ENCODE measurements at places on chromosomes 1 and 21. TPM values are rescaled to one million over a fixed set of nuclear protein-coding genes. Genes with fewer than 3 reads are reported as not detected.

DUSP12 gene
- 37.0 TPM for polyA plus RNA-seq

DOCK7 gene
- polyA plus RNA-seq, result 56.0 TPM

IQGAP3 gene
- 11.3 TPM for polyA plus RNA-seq

NOS1AP gene
- polyA plus RNA-seq, result 10.2 TPM

FCRL1 gene
- 0.06 TPM for polyA plus RNA-seq

IVL gene
- polyA plus RNA-seq, result 0.42 TPM

DRAXIN gene
- 0.89 TPM for polyA plus RNA-seq

ALG14 gene
- polyA plus RNA-seq, result 16.2 TPM

SLC1A7 gene
- polyA plus RNA-seq, result 0.08 TPM

TGFBR3 gene
- 120 TPM for polyA plus RNA-seq

- DNase-seq, result no peak
Observed at GRCh38 chr21:42247716-42248115, 28.8 kb downstream of the ABCG1 start.

GRCh38 chr1:229886636-229887035, 180.4 kb upstream of the GALNT2 start:
- no peak for DNase-seq

DNA sequence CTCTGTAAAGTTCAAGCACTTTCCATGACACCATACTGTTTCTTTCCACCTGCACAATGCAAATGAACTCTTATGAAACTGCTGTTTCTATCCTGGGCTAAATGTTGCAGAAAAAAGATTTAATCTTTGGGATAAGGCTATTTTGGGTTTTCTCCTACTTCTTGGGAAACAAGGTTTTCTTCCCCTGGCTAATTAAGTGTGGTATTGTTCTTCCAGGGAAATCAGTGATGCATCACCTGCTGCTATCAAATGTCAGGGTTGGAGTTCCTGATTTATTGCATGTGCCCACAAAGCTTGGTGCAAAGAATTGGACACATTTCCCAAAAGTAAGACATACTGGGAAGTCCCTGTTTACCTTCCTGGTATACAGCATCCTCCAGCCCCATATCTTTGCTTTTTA, 6.0 kb upstream of the RGS4 start:
- no peak for DNase-seq

GRCh38 chr1:156707417-156708217, 2.2 kb upstream of the CRABP2 start:
- no peak for DNase-seq

- DNase-seq, result no peak
Observed at GRCh38 chr21:41500363-41500762, 7.6 kb downstream of the TMPRSS2 start.

DNA sequence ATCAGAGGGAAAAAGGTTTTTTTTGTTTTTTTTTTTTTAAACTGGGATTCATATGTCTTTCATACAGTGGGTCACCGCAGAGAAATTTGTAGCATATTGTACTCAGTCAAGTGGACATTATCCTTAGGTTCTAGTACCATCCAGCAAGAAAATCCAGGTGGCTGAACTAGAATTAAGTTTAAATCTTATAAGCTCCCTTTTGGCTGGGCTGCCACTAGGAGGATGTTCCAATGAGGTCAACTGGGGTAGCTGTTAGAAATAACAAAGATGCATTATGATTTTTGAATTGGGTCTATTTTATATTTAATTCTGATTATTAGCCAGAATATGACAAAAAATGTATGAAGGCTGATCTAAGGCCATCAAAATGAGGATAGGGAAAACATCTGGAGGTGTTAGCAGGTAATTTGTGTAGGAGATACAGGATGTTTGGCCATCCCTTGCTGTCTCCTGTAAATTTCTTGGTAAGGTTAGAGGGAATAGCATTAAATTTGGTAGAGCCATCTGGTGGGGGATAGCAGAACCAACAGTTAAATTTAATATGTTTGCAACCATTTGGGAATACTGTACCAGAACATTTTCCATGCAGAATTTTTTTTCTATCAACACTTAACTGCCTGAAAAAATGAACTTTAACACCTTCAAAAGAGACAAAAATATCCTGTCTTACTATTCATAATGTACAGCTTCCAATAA, 568.5 kb upstream of the B3GALT2 start:
- DNase-seq, result no peak

GRCh38 chr1:77948841-77949424, 29.9 kb downstream of the FUBP1 start:
- DNase-seq, result no peak

GRCh38 chr1:164562061-164562460, 3.1 kb downstream of the PBX1 start:
- no peak for DNase-seq

DNA sequence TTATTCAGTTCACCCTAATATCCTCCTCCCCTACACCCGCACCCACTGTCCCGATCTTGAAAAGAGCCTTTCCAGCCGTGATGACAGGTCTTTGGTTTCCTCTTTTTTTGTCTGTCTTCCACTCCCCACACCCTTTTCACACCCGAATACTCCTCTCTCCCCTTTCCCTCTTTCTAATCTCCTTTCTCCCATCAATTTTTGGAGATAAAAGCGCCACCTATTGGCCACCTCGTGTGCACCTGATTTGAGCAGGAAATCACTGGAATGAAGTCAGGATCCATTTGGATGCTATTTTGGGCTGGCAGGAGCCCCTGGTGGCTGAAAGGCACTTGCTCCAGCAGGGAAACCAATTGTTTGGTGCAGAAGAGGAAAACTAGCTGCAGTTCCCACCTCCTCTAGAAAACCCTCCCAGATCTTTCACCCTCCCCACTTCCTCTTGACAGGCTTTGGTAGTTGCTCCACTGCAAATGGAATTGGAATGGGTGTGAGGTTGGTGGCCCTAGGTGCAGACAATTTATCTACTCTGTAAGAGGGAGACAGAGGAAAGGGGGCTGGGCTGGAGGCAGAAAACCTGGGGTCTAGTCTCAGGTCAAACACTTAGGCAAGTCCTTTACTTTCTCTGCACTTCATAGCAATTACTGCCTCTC, 8.4 kb downstream of the FOXE3 start:
- no peak for DNase-seq

GRCh38 chr1:232629250-232630046, 485 bp downstream of the SIPA1L2 start:
- no peak for DNase-seq

GRCh38 chr1:153363641-153364040, 6.0 kb downstream of the S100A9 start:
- DNase-seq, result no peak

DNA sequence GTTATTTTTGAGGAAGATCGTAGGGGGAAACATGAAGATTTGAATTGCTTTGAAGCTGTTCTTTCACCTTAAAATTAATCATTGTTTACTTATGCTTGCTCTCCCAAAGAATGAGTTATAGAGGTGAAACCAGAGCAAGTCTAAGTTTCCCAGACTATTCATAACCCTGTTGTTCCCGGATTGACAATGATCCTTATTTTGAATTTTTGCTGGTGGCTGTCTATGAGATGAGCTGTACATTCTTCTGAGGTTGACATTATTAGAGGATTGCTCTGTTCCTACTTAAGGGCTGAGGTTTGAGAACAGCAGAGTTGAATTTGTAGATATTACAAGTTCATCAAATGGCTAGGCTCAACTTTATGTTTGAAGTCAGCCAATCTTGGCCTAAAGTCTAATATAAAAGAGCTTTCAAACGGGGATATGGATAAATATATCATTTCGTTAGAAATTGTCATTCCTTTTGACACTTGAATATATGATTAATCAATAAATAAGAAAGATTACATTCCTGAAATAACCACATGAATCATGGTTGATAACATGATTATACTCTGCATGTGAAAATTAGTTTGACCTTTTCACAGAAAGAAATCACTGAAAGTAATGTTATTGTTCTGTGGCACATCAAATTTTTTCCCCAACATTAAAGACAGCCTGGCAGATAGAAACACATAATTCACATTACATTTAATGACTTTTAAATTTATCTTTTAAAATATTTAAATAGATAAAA, 19.1 kb upstream of the PDE4B start:
- DNase-seq, result no peak

DNA sequence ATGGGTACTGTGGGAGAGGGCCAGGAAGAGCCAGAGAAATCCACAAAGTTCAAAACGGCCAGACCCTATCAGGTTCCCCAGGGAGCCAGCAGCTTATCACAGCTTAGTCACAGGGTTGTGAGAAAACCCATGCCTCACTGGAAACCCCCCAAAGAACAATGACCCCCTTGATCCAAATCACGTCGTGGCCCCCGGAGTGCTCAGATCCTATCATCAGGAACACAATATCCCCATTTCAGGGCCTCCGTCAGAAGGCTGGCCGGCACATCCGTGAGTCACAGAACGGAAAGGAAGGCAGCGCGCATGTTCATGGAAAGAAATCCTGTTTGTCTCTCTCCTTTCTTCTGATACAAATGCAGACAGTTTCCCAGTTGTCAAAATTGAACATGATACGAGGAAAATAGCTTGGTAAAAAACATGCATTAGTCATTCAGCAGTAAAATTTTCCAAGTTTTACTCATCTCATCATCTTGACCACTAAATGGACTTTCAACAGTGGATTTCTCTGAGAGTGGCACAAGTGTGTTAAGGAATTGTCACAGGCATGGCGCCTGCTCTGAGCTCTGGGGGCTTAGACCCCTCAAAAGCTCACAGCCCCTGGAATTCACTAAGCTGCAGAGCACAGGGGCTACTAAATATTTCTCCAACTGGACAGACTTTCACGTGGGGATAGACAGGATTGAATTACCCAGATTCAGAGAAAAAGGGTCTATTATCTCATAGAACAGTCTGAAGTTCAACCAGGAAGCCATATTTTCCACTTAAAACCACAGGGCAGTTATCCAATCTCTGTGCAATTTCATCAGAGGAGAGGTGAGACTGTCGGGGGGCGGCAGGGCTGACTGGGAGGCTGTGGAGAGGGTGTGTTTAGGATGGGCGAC, 124.8 kb downstream of the RIPK4 start:
- DNase-seq, result no peak

GRCh38 chr1:29991025-29991424, 732.4 kb downstream of the MATN1 start:
- no peak for DNase-seq

- no peak for DNase-seq
Observed at GRCh38 chr1:47623557-47623940, 185.7 kb downstream of the FOXD2 start.

DNA sequence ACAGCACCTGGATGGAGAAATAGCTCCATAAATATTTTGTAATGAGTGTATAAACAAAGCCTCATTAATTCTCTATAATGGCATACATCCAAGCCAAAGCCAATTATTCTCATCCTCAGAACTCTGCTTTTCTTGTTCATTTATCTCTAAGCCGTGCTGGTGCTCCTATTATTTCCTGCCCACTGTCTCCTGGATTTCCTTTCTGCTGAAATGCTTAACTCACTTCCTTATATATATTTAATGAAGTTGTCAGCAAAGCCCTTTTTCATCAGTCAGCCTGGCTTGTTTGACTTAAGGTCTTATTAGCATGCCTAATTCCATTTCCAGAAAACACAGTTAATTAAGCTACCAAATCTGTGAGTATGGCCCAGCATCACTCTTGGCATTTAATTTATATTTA, 93.4 kb downstream of the SLC25A24 start:
- no peak for DNase-seq

- no peak for DNase-seq
Observed at GRCh38 chr1:62384276-62385005, 52.4 kb upstream of the USP1 start.

DNA sequence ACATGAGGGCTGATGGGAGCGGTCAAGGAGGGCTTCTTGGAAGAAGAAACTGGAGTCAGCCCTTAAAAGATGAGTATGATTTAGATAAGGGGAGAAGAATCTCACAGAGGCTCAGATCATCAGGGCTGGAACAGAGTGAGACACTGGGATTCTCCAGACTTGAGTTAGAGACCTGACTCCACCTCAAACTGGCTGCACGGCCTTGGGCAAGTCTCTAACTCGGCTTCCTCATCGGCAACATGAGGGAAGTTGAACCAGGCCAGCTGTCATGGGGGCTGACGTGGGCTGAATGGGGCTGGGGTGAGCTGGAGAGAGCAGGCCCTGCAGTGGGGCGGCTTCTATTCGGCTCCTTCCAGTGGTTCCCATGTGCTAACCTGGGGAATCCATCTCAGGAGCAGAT, 2.5 kb downstream of the C1QC start:
- DNase-seq, result no peak

- DNase-seq, result no peak
Observed at GRCh38 chr1:200342511-200343311, 67.1 kb downstream of the ZNF281 start.

- no peak for DNase-seq
Observed at GRCh38 chr1:210446479-210446878, 117.8 kb downstream of the HHAT start.

DNA sequence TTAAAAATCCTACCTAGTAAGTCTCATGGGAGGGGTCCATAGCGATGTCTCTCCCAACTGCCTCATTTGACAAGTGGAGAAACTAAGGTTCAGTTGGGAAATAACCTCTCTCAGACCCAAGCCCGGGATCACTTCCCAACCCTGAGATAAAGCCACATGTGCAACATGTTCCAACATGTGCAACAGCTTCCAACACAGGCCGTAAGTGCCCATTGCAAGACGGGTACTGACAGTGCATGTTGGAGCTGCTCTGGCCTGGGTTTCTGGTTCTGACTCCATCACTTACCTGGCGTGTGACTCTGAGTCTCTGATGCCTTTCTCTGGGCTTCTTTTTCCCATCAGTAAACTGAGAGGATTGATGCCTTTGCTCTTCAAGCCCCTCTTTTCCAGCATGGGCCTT, 38.0 kb upstream of the FOXO6 start:
- no peak for DNase-seq

DNA sequence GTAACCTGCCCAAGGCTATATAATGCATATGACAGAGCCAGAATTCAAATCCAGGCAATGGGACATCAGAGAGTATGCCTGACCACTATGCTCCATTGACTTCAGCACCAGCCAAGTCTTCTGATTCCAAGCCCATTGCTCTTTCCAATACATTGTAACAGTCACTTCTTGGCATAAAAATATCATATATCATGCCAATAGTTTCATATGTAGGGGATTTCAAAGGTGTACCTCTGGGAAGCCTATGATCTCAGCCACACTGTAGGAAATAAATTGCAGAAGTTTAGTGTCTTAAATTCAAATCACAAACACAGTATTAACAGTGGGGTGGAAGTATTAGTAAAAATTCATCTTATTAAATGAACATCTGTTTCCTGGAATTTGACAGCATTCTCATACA, 30.0 kb upstream of the ROR1 start:
- no peak for DNase-seq
